CMK (cell line): ENCODE measurements at places on chromosomes 12 and 14.

DNA sequence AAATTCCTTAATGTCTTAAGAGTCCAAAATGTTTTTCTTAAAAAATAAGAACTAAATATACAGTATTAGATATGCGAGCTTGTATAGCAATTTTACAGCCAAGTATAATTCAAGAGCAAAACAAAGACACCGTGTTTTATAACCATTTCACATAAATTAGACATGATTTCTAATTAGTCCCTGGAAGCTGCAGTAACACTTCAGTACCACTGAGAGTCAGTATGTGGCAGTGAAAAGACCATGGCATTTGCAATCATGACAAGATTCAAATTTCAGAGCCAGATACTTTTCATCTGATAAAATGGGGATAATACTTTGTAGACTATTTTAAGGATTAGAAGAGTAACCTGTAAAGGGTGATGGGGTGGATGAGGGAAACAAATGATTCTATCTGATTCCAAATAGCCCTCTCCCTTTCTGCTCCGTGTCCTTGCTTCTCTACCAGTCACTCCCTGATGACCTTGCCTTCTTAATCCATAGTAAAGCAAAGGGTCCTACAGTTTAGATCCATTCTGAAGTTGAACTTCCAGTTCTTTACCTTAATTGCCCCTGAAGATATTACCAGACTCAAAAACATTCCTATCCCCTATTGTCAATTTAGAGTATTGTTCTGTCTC is 145.4 kb upstream of the ABCD2 start:
- DNase-seq, result no peak

DNA sequence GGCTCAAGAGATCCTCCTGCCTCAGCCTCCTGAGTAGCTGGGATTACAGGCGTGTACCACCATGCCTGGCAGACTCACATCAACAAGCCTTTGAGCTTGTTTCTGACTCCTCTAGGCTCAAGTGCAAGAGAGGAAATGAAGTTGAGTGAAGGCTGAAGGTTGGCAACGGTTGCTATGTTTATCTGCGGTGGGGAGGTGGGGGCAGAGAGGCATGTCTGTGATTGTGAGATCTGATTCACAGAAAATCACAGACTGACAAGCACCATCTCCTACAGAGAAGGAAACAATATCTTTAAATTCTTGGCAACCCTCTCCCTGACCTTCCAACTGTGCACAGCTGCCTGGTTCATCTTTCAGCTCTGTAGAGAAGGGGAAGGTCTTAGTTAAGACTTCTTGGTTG is 22.1 kb upstream of the NINJ2 start:
- DNase-seq, result no peak

GRCh38 chr14:65412856-65413738 is 567 bp downstream of the FUT8 start:
- DNase-seq, result peak; percentile 47

DNA sequence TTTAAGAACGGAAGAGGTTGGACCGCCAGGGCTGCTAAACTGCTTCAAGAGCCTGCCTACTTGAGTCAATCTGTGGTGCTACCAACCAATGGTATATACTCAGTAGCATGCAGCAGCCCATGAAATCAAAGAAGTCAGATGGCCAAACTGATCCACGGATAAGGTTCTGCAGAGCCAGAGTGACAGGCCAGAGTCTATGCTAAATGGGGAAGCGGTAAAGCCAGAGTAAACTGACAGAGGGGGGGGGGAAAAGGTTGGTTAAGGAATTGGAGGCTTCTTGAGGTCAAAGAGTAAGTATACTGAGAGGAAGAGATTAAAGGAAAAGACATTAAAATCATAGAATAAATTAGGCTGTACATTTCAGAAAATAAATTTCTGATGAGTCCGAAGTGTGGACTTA is 15.4 kb upstream of the SLC6A13 start:
- DNase-seq, result no peak

DNA sequence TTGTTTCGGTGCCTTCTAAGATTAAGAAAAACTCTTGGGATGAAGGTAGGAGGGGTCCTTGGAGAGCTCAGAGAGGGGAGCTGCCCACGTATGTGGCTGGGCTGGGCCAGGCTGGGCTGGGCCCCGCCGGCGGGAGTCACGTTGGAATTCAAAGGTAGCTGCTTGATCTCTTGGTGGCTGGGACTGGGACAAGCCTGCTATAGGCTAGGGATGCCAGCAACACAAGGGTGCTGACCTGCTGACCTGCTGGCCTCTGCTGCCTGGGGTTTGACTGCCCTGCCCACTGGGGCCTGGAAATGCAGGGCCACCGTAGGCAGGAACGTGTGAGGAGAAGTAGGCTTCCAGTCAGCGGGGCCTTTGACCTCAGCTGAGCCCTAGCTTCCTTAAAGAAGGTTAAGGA is 52.8 kb upstream of the GTF2A1 start:
- DNase-seq, result no peak

DNA sequence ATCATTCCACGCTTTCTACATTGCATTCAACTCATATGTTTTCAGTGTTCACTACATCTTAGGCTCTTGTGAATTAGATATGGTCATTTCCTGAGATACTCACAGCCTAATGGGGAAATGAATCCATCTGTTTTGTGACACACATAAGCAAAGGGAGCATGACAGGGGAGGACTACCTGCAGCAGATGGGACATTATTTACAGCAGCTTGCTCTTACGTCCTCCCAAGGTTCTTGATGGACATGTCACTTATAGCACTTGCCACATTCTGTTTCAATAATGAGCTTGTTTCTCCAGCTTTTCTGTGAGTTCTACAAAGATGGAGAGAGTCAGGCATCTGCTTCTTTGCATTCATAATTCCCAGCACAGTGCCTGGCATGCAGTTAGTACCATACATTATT is 1509.6 kb upstream of the TMEM132C start:
- DNase-seq, result no peak

GRCh38 chr14:58777541-58777979 is 139.8 kb downstream of the DACT1 start:
- no peak for DNase-seq

GRCh38 chr12:11264501-11264900 is 5.0 kb downstream of the PRB3 start:
- no peak for DNase-seq

- DNase-seq, result no peak
These were observed 139.9 kb downstream of the TTC7B start for GRCh38 chr14:90676356-90676755.

DNA sequence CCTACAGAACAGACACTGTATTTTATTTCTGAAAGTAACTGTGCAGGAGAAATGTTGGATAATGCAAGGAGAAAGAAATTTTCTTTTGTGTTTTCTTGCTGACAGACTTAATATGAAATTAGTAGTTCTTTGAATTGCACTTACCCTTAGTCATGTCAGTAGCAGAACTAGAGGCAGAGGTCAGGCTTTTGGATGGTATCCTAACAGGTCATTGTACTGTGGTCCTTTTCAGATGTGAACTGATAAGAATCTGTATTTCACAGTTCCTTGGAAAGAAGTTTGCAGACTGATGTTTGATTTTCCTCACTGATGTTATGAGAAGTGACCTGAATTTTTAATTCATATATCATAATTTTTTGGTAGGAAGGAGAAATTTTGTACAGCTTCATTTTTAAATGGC is 46.0 kb downstream of the VRK1 start:
- DNase-seq, result no peak

DNA sequence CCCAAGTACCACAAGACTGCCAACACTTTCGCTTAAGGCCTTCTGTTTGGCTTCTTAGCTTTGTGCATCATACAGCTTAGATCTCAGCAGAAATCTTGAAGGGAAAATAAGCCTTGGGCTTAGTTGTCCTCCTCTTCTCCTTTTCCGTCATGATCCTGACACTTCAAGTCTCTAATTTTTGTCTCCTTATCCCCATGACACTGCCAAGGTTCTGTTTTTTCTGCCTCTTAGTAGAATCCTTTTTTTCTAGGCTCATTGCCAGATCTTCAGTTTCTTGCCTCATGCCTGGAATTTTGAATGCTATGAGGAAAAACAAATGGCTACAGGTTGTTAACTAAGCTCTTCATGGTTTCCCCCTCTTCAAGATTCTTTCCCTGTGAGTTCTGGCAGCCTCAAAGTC is 450.4 kb downstream of the LRFN5 start:
- no peak for DNase-seq

GRCh38 chr12:121139286-121139685 is 6.6 kb downstream of the P2RX7 start:
- DNase-seq, result no peak

DNA sequence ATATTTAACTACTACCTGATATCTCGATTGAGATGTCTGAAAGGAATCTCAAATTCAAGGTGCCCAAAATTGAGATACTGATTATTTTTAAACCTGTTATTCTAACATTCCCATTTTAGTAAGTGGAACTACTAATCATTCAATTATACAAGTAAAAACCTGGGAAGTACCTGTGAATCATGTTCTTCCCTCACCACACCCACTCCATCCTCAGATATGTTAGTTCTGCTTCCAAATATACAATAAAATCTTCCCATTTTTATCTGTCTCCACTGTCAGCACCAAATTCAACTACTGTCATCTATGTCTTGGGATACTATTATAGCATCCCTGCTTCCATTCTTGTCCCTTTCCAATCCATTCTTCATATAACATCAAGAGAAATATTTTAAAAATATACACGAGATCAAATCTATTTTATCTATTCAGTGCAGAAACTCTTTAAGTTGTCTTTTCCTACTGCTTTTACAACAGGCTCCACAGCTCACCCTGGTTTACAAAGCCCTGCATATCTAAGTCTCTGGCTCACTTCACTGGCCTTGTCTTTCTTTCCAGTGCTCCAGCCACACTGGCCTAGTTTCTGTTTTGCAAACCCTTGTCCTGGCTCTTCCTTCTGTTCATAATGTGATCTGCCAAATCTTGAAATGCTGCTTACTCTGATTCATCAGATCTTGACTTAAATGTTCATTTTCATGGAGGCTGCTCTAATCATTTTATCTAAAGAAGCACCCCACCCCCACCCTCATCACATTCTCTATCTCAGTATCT is 122.3 kb downstream of the PTPRR start:
- no peak for DNase-seq

DNA sequence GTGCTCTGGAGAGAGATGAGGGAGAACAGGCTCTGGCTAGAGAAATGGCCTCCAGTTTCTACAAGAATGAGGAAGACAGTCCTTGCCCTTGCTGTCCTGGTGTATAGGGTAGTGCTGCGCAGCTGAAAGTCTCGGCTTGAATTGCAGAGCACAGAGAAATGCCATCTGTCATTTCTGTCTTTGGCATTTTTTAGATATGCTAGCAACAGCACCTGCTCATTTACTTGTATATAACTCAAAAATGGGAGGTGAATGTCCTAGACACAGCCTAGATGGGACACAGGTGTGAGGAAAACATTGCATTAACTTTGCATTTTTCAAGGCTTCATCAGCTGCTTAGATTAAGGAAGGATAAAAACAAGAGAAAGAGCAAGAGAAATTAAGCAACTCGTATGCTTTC is 35.8 kb downstream of the GPR19 start:
- DNase-seq, result no peak

GRCh38 chr12:65953631-65954030 is 129.3 kb downstream of the HMGA2 start:
- DNase-seq, result no peak

GRCh38 chr14:20823859-20824258 is 21.2 kb upstream of the RNASE1 start:
- no peak for DNase-seq

GRCh38 chr12:106197906-106198623 is 49.8 kb downstream of the CKAP4 start:
- no peak for DNase-seq

GRCh38 chr12:92028441-92028709 is 117.3 kb downstream of the BTG1 start:
- no peak for DNase-seq

DNA sequence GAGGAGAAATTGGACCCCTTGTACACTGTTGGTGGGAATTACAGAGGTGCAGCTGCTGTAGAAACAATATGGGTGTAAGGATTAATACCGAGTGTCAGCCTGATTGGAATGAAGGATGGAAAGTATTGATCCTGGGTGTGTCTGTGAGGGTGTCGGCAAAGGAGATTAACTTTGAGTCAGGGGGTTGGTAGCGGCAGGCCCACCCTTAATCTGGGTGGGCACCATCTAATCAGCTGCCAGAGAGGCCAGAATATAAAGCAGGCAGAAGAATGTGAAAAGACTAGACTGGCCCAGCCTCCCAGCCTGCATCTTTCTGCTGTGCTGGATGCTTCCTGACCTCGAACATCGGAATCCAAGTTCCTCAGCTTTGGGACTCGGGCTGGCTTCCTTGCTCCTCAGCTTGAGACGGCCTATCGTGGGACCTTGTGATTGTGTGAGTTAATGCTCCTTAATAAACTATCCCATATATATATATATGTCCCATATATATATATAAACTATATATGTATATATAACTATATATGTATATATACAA is 38.4 kb upstream of the PPP2R5C start:
- no peak for DNase-seq

DNA sequence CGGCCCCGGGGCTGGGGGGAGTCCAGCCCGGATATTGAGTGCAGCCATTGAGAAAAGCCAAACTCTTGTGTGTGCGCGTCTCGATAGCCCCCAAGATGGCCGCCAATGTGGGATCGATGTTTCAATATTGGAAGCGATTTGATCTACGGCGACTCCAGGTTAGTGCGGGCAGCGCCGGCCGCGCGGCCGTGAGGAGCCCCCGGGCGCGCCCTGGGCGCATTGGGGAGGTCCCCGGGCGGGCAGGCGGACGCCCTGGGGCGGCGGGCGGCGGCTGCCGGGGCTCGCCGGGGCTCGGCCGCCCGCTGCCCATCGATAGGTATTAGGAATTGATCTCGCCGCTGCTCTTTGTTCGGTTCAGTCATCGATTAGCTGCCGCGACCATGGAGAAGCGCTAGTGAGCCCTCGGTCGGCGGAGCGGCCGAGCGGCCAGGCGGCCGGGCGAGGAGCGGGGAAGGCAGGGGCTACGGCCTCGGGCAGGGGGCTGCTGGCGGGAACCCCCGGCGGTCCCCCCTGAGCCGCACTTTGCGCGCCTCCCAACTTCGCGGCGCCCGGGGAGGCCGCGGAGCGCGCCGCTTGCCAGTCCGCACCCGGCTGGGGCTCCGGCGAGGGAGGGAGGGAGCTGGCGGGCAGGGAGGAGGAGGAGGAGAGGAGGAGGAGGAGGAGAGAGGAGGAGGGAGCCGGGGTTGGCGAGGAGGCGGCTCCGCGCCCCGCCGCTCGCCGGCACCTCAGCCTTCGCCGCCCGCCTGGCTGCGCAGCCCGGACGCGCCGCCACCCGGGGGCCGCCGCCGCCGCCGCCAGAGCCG is 113.9 kb upstream of the MYL2 start:
- DNase-seq, result no peak

DNA sequence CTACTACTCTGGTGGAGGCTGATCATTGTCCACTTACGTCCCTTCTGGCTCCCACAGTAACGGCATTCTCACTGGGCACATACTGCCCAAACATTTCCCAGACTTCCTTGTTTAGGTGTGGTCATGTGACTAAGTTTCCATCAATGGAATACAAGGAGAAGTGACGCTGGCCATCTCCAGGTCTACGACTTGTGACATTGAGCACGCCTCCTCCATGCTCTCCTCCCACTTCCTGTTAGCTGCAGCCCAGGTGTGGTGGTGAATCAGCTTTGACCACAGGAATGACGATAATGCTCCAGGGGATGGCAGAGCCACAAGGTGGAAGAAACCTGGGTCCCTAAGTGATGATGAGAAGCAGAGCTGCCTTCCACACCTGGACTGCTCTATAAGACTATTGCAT is 6.0 kb upstream of the SLC24A4 start:
- no peak for DNase-seq
